ENCODE measurements at places on chromosomes 5 and 9.

GRCh38 chr9:108844391-108844790, 11.4 kb downstream of the ACTL7B start:
- DNase-seq = no peak

DNA sequence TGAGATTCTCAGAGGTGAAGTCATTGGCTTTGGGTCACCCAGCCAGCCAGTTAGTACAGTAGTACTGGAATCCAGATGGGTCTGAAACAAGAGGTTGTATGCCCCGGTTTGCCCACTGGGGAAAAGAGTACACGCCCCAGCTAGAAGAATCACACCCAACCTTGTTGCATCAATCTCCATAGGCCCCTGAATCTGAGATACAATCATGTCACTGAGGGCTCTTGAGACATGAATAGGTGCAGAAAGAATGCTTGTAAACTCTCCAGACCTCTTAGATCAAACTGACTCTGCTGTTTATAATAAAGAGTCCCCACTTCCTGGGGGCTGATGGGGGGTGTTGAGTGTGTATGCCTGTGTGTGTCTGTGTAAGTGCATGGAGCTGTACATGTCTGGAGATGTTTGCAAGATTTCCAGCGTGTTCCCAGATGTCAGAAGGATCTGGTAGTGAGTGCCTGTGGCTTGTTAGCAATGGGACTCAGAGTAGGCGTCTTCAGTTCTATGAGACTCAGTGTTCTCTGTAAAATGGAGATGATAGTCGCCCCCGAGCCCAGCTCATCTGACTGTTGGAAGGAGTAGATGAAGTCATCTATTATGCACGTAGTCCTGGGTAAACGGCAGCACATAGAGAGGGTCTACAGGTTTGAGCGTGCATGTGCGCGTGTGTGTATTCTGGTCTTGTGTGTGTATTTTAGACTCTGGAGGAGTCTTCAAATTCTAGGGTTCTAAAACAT, 48.2 kb downstream of the COL27A1 start:
- DNase-seq = no peak

- DNase-seq = no peak
These were observed 25.2 kb downstream of the LNPEP start for GRCh38 chr5:96961053-96961452.

- DNase-seq = no peak
These were observed 523.8 kb downstream of the RASEF start for GRCh38 chr9:82539146-82539545.

DNA sequence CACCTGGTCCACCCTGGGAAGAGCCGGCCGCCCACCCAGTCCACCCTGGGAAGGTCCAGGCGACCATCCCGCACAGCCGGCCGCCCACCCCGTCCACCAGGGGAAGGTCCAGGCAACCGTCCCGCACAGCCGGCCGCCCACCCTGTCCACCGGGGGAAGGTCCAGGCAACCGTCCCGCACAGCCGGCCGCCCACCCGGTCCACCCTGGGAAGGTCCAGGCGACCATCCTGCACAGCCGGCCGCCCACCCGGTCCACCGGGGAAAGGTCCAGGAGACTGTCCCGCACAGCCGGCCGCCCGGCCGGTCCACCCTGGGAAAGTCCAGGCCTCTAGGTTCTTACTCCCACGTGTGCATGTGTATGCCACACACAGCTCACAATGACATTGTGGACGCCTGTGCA, 6.7 kb upstream of the QSOX2 start:
- no peak for DNase-seq

DNA sequence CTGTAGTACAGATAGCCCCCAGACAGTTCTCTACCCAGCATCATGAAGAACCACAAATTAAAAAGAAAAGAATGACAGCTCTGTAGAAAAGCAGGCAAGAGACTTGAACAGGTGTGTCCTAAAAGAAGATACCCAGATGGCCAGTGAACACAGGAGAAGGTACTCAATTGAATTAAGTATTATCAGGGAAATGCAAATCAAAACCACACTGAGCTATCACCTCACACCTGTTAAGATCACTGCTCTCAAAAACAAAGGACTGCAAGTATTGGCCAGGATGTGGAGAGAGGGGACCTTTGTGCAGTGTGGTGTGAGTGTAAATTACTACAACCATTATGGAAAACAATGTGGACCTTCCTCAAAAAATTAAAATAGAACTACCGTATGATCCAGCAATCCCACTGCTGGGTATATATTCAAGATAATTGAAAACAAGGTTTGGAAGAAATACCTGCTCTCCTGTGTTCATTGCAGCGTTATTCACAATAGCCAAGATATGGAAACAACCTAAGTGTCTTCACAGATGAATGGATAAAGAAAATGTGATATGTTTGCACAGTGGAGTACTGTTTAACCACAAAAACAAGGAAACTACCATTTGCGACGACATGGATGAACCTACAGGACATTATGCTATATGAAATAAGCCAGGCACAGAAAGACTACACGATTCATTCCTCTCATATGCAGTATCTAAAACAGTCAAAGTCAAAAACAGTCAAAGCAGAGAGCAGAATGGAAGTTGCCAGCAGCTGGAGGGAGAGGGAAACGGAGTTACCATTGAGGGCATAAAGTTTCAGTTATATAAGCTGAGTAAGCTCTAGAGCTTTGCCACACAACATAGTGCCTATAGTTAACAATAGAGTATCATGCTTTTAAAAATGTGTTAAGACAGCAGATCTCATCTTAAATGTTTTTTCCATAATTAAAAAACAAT, 102.6 kb downstream of the WNK2 start:
- no peak for DNase-seq

GRCh38 chr5:65482736-65483545, 1.2 kb upstream of the ADAMTS6 start:
- DNase-seq = no peak

GRCh38 chr5:105581988-105582690, 2019.5 kb upstream of the NUDT12 start:
- DNase-seq = no peak

DNA sequence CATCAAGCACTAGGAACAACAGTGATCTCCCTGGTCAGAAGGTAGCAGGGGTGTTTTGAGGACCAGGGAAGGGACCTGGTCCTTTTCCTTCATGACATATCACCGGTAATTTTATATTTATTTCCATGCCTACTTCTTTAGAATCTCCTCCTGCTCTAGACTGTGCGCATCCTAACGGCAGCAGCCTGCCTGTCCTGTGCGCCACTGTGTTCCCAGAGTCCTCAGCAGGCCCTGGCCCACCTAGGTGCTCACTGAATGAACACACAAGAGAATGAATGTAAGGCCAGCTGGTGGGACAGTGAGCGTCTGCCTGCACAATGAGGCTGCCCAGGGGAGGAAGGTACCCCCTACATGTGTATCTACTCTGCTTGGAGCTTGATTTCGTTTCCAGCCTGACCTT, 51.5 kb downstream of the C5orf15 start:
- DNase-seq = no peak

- no peak for DNase-seq
These were observed 96.2 kb downstream of the CHSY3 start for GRCh38 chr5:130000460-130000859.

DNA sequence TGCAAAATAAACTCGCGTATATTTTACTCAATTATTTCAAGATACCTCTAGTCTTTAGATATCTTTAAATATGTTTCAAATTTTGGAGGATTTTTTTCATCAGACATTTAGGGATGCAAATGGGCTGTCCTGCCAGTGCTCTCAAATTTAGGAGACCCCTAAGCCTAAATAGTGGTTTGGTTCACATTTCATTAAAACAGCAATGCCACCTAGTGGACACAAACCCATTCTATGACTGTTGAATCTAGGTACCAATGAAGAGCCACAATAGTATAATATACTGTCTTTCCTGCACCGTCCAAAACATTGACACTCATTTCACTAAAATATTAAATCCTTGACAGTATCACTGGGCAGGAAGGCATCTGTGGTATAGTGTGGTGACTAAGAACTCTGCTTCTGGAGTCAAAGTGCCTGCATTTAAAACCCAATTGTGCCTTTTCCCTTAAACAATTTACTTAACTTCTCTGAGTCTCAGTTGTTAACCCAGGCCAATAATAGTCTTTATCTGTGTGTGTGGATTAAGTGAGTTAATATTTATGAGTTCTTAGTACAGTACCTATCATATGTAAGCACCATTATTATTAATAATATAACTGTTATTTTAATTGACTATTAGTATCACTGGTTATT, 148.0 kb downstream of the RORB start:
- no peak for DNase-seq

GRCh38 chr9:132472599-132472998, 62.6 kb downstream of the CFAP77 start:
- no peak for DNase-seq

DNA sequence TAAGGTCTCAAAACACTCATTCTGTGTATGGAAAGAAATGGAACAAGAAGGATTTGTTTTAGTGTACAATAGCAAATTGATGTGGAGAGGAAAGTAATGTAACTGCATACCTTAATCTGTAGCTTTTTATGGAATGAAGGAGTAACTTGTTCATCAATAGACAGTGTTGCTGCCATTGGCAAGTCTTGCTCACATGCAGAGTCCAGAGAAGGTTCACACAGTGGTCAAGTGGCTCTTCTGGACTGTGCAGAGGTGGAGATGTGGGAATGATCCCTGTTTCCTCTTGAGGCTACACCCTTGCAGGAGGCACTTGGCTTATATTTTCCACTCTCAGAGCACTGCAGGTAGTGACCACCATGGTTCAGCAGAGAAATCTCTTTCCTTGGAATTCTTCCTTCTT, 132.9 kb upstream of the ANKH start:
- DNase-seq = no peak

- no peak for DNase-seq
These were observed 173.5 kb downstream of the C5orf15 start for GRCh38 chr5:133794771-133795415.

DNA sequence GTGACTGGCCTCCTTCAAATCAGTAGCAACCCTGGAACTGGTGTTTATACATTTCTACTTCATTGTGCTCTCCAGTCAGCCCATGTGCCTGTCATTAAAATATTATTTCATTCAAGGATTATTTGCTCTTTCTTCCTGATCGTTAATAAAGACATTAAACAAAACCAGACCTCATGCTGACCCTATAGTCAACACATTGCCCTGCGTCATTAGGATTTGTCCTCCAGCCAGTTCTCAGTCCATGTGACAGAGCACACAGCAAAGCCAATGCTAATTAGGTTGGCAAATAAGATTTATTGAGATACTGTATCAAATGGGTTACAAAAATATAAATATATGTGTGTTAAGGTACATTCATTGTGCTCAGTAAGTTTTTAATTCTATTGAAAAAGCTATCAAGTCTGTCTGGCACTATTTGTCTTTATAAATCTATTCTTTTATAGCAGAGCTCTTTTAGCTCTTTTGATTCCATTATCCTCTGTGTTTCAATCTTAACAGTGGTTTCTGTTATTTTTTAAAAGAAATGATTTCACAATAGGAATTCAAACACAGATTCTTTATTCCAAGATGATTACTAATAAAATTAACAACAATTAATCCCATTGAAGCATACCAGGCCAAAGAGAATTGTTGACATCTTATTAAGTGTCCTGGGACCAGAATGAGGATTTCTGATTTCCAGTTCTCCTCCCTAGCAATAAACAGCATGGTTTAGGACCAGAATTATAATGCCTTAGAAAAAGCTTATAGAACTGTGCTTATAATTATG, 209.4 kb upstream of the RGMB start:
- DNase-seq = no peak

GRCh38 chr9:88026118-88026479, 51.8 kb upstream of the CDK20 start:
- no peak for DNase-seq

GRCh38 chr9:16601991-16602390, 268.5 kb downstream of the BNC2 start:
- no peak for DNase-seq

GRCh38 chr9:134101623-134102149, 33.9 kb upstream of the BRD3 start:
- no peak for DNase-seq

DNA sequence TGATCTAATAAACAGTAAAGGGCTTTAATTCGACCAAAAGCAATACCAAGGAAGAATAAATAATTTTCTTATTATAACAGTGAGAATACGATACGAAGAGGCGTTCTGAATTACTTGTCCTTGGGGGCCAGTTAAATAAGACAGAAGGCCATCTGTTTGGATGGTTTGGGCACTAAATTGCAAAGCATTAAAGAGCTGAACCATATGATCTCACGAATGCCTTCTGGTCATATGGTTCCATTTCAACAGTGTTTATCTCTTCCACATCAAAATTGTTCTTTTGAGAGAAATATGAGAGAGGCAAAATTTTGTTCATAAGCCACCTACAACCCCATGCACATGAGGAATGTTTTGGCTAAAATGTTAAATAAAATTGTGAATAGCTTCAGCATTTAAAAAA, 605.4 kb downstream of the PTPRD start:
- DNase-seq = no peak

DNA sequence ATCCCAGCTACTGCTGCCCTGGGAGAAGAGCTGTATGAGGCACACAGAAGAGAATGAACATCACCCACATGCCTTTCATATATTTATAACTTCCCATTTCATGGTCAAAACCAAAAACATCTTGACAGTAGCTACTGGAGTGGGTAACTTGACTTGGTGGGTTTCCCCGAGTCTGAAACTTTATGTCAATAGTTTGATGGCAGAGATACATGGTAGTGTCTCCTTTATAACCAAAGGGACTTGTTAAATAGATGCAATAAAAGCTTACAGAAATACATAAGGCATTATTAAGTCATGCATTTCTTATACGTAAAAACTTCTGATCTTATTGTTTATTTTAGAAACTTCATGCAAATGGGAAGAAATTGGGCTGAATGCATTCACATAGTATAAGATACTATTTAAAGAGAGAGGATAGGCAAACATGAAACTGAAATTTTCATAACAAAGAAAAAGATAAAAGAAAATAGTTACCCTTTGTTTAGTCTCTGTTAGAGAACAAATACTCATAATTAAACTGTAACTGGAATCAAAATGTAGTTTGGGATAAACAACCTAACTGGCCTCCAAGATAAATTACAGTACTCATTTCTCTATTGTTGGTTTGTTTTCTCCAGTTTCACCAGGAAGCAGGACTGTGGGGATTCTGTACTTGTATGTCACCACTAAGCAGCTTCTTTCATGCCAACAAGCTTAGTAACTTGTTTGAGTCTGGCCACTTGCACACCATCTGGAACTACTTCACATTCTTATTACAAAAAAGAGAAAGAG, 459.3 kb upstream of the MEF2C start:
- no peak for DNase-seq

- DNase-seq = no peak
These were observed 284.7 kb downstream of the SMARCA2 start for GRCh38 chr9:2299843-2300205.

DNA sequence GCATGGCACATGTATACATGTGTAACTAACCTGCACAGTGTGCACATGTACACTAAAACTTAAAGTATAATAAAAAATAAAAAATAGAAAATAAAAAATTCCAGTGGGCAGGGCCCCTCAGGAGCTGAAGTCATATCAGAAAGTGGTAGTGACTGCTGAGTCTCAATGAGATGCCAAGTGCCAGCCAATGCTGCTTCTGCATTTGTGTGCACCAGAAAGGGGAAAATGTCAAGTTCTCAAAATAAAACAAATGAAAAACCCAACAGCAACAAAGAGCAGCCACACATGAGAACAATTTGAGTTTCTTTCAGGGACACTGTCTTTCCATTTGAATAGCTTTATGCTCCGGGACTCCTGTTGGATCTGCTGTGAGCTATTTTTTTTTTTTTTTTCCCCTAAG, 117.2 kb upstream of the CCDC112 start:
- no peak for DNase-seq

- no peak for DNase-seq
These were observed 26.9 kb downstream of the GPRIN1 start for GRCh38 chr5:176583076-176583475.

GRCh38 chr5:96829297-96829696, 21.6 kb upstream of the ERAP1 start:
- no peak for DNase-seq

All from right lobe of liver (tissue), 6 donors.